ENCODE measurements at places on chromosomes 1 and 21. TPM values are rescaled to one million over a fixed set of nuclear protein-coding genes. Genes with fewer than 3 reads are reported as not detected.

Gene SPRR1A
- total RNA-seq = not detected

Gene CR2
- total RNA-seq = not detected

Gene SGIP1
- not detected for total RNA-seq

Gene CD53
- total RNA-seq = 439 TPM

Gene HUNK
- 0.28 TPM for total RNA-seq

Gene ELAPOR1
- 11.9 TPM for total RNA-seq

Gene CLCA1
- not detected for total RNA-seq

Gene NGF
- total RNA-seq = not detected

DNA sequence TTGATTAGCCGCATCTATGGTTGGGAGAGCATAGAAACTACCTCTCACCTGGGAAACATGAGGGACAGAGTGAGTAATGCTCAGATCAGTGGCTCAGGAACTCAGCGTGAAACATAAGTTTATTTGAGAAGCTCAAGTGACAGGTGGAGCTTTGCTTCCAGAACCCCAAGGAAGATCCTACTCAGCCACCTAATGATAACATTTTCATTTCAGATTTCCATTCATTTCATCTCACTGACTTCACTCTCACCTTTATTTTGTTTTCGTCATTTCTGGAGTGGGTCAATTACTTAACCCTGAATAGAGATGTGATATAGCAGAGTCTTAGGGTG lies 145.5 kb upstream of the DUSP10 start:
- DNase-seq = no peak

DNA sequence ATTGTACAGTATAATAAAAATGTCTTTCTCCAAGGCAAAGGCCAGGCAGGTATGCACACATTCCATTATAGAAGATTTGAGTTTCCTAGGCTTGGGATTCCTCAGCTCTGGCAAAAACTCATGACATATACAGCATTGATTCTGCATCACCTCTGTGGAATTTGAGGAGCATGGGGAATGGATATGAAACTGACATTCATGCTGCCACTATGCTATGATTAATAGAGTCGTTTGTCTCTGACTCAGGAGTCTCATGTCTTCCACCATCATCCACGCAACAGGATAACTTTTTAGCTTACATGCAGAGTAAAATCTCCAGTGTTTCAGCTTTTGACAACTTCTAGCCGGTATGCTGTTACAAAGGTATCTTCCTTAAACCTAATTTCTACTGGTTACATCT lies 49.8 kb upstream of the ADORA3 start:
- DNase-seq = no peak

DNA sequence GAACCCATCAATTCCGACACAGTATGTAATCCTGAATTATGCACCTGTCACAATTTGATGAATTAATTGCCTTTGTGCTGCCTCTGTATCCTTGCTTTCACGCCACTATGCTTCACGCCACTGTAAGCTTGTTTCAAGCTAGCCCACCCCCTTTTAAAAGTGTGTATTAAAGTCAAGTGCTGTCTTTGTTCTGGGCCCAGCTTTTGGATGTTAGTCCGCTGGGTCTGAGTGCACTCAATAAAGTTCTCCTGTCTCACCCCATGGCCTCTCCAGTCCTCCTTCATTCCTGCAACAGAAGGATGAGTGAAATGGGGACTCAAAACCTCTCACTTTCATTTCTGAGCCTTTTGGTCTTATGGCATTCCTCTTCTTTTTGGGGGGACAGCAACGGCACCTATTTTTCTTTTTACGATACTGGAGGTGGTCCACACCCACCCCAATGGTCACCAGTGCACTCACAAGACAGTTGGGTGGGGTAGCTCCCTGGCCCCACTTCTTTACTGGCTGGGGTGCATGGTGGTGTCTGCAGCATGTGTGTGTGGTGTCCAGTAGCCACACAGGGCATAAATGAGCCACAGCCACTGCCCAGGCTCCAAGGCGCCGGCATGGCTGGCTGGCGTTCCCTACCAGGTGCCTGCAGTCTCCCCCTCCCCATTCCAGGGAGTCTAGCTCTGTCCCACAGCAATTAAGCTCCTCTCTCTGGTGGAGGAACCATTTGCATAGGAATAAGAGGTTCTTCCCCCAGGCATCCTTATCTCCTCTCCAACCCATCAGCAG lies 1.8 kb downstream of the THEM4 start:
- DNase-seq = no peak

- DNase-seq = no peak
Observed at GRCh38 chr1:80375109-80375508, 1368.6 kb upstream of the ADGRL4 start.

DNA sequence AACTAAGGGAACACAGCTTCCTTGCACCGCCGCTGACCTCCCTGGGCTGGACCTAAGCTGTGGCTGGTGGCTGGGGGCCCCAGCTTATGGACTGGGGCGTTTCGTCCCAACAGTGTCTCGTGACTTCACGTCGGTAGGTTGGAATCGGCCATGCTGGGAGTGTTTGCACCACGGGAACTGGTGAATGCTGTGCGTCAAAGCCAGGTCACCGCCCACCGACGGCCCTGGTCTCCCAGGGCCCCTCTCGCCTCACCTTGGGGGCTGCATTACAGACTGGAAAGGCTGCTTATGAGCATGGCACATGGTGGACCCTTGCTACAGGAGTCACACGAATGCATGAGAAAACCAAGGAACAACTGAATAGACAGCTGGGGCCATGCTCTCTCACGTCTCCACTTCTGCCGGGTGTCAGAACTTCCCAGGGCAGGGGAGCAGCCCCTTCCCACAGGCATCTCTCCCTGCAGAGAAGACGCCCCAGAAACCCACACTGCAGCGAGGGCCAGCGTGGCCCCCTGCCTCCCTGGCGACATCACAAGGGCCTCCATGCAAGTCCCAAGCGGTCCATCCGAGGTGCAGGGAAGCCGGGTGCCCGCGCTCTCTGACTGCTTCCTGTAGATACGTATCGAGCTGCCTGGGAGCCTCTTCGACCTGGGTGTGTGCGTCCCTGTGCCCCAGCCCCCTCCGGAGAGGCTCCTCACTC lies 81.7 kb downstream of the SIK1 start:
- no peak for DNase-seq

DNA sequence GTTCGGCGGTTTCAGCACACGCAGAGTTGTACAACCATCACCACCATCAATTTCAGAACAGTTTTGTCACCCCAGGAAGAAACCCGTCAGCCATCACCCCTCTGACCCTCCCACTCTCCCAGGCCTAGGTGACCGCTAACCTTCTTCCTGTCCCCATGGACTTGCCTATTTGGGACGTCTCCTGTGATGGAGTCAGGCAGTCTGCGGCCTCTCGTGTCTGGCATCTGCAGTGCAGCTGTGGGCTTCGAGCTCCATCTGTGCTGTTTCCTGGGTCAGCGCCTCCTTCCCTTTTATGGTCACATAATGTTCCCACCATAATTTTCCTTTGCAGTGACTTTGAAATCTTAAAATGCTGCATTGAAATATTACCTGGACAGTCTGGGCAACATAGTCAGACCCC lies 24.4 kb downstream of the SLC45A1 start:
- no peak for DNase-seq

All from activated CD8-positive, alpha-beta memory T cell treated with anti-CD3 and anti-CD28 coated beads, Interleukin-2, amount 10 ng/mL, durations not matched to agents 7 days and 5 days (primary cell).